Thoracic aorta (tissue), 2 donors: ENCODE measurements at places on chromosomes 12 and 14. TPM values are rescaled to one million over a fixed set of nuclear protein-coding genes. Genes with fewer than 3 reads are reported as not detected.
A peak's percentile ranks its signal among the peaks of the same experiment; 100 is the strongest.

The SYT10 gene
- not detected for total RNA-seq

The APOF gene
- total RNA-seq, result not detected

The RHOJ gene
- total RNA-seq, result 23.4 TPM

The SUSD6 gene
- 80.1 TPM for total RNA-seq

The BEGAIN gene
- 0.27 TPM for total RNA-seq

The CLEC6A gene
- not detected for total RNA-seq

The TCL1B gene
- total RNA-seq, result not detected

The TDP1 gene
- 11.2 TPM for total RNA-seq

The TSPAN19 gene
- total RNA-seq, result not detected

The LRFN5 gene
- total RNA-seq, result 4.7 TPM

The TAMALIN gene
- total RNA-seq, result 17.0 TPM

The SERPINA3 gene
- 140 TPM for total RNA-seq

DNA sequence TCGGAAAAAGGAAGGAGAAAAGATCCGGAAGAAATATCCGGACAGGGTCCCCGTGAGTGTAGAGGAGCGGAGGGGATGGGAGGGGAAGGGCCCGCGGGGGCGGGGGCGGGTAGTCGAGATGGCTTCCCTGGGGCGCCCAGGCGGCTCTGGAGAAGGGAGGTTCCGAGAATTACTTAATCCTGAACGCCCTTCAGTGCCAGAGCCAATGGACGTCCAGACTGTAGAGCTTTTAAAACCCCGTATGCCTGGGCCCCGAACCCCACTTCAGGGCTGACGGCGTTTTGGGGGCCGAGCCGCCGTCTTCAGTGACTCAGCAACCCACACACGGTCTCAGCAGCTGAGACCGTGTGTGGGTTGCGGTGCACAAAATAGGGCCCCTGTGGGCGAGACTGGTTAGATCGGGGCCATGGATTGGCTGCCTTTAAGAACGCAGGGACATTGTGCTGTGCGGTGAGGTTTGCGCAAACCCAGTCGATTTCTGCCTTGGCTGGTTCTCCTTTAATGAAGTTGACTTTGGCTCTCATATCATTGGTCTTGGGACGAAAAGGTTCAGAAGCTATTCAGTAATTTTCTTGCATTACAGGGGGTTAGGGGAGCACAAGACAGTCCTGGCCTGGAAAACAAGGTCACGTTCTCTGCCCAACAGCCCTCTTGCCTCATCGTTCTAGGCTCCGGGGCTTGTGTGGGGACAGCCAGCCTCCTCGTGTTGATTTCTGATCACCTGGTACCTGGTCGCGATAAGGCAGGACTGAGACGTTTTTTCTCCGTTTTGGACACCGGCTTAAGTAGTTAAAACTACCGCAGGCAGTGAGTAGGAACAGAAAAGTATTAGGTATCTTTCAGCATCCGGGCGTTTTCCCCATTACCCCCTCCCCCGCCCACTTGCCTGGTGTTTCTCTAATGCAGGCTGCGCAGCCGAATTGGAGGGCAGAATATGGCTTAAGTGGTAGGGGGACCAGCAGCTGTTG, 775 bp downstream of the GABARAPL1 start:
- peaks cover 6% of the 10 kb centered on the region for H3K36me3 ChIP-seq
- peaks cover 19% of the 10 kb centered on the region for H3K4me1 ChIP-seq
- no peaks in the 10 kb centered on the region for H3K27me3 ChIP-seq
- DNase-seq, result peak; percentile 49
- H3K4me3 ChIP-seq, result peak overlapping the region; percentile 98

GRCh38 chr14:56313789-56314188, 195.6 kb downstream of the PELI2 start:
- H3K4me3 ChIP-seq, result no peak overlapping the region
- H3K36me3 ChIP-seq, result no peaks in the 10 kb centered on the region
- H3K4me1 ChIP-seq, result peaks cover 42% of the 10 kb centered on the region
- no peak for DNase-seq

DNA sequence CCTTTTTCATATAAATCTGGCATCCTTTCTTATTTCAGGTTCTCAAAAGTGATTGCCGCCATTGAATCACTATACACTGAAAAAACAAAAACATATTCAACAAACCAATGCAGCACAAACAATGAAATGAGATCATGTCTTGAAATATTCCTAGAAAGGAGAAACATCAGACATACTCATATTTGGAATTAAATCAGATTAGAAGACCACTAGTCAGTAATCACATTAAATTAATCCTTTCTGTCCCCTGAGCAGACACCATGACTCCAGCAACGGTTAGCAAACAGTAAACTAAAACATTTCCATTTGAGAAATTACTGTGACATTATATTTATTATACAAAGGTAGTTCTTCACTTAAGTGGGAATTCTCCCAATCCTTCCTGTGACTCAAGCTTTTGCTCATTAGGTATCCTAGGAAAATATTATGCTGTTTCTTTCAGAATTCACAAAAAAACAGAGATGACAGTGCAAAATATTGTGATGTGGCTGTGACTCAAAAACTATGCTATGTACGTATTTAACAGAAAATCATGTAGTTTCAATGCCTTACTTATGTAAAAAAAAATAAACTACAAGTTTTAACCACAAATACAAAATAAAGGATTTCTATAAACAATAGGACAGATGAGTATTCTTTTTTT, 29.7 kb downstream of the CPNE8 start:
- no peak overlapping the region for H3K4me3 ChIP-seq
- H3K36me3 ChIP-seq, result no peaks in the 10 kb centered on the region
- no peaks in the 10 kb centered on the region for H3K27me3 ChIP-seq

- H3K36me3 ChIP-seq, result peaks cover 7% of the 10 kb centered on the region
- no peaks in the 10 kb centered on the region for H3K27me3 ChIP-seq
- no peak overlapping the region for H3K4me3 ChIP-seq
These were observed 15.0 kb downstream of the SRP54 start for GRCh38 chr14:34997762-34998161.

DNA sequence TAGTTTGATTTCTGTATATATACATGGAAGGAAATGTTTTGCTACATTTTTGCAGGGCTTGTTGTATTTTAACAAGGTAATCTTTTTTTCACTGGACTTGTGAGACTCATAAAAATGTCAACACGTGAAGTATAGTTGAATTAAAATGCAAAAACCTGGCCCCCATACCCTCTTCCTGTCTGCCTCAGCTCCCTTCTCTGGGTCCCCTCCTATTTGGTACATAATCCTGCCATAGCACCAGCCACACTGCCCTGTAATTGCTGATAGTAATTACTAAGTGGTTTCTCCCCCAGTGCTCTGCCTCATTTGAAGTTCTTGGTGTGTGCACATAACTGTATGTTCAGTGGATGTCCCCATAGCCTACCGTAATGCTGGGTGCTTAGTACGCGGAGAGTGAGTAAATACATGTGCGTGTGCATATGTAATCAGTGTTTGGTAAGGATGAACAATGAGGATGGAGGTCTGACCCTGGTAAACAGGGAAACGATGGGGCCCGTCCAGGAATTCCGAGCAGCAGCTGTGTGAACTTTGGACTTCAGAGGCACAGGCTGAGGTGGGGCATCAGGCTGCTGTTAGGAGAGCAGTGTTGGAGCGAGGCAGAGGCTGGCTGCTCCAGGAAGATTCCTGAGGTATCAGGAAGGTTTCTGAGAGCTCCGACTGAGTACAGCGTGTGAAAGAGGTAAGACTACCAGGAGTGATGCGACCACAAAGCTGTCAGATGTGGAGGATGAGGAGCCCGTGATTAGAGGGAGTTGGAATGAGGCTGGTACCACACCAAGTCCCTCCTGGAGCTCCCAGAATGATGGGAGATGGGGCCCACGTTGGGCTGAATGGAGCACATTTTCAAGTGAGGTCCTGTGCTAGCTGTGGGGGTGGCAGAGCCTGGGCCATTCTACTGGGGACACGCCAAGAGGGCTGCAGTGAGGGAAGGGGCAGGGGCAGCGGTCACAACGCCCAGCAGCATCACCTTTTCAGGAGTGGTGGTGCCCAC, 106.8 kb downstream of the PELI2 start:
- no peaks in the 10 kb centered on the region for H3K27me3 ChIP-seq
- H3K4me1 ChIP-seq, result peaks cover 18% of the 10 kb centered on the region
- H3K27ac ChIP-seq, result no peak overlapping the region
- DNase-seq, result no peak

DNA sequence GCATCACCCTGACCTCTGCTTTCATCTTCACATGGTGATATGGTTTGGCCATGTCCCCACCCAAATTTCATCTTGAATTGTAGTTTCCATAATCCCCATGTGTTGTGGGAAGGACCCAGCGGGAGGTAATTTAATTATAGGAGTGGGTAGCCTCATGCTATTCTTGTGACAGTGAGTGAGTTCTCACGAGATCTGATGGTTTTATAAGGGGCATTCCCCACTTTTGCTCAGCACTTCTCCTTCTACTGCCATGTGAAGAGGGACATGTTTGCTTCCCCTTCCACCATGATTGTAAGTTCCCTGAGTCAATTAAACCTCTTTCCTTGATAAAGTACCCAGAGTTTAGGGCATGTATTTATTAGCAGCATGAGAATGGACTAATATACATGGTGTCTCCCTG, 38.2 kb downstream of the TMBIM6 start:
- H3K36me3 ChIP-seq, result no peaks in the 10 kb centered on the region
- no peak for DNase-seq
- H3K4me1 ChIP-seq, result peaks cover 12% of the 10 kb centered on the region

- H3K4me1 ChIP-seq, result peaks cover 15% of the 10 kb centered on the region
- H3K27ac ChIP-seq, result no peak overlapping the region
- H3K36me3 ChIP-seq, result peaks cover 24% of the 10 kb centered on the region
- no peak overlapping the region for H3K4me3 ChIP-seq
These were observed 12.5 kb downstream of the GNS start for GRCh38 chr12:64746663-64747062.

- H3K4me1 ChIP-seq, result peaks cover 59% of the 10 kb centered on the region
- H3K4me3 ChIP-seq, result no peak overlapping the region
- DNase-seq, result no peak
- H3K27me3 ChIP-seq, result no peaks in the 10 kb centered on the region
- H3K27ac ChIP-seq, result no peak overlapping the region
These were observed 55.6 kb downstream of the CLIP1 start for GRCh38 chr12:122366685-122367475.

DNA sequence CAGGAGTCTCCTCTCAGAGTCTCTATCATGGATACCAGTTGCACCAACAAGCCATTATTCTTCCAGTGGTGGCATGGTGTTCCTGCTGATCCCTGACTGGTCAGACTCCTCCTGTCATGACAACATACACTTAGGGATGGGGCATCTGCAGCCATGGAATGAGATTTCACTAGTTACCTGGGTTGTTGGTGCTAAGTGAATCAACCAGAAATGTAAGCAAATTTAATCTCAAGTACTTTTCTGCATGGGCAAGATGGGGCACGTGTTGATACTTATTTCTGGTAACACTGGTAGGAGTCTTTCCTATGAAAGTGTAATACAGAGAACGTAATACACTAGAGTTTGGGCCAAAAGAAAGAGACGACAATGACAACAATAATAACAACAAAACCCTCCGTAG, 211.5 kb upstream of the FOXN3 start:
- no peaks in the 10 kb centered on the region for H3K36me3 ChIP-seq
- H3K4me1 ChIP-seq, result no peaks in the 10 kb centered on the region
- H3K4me3 ChIP-seq, result no peak overlapping the region
- H3K27me3 ChIP-seq, result no peaks in the 10 kb centered on the region
- H3K27ac ChIP-seq, result no peak overlapping the region

GRCh38 chr14:75090353-75090752, 20.9 kb downstream of the ZC2HC1C start:
- peaks cover 37% of the 10 kb centered on the region for H3K36me3 ChIP-seq
- DNase-seq, result no peak
- H3K4me1 ChIP-seq, result no peaks in the 10 kb centered on the region
- H3K4me3 ChIP-seq, result no peak overlapping the region
- no peak overlapping the region for H3K27ac ChIP-seq

GRCh38 chr14:102805941-102806340, 28.7 kb downstream of the TRAF3 start:
- no peak overlapping the region for H3K27ac ChIP-seq
- H3K4me3 ChIP-seq, result no peak overlapping the region
- no peaks in the 10 kb centered on the region for H3K27me3 ChIP-seq
- no peak for DNase-seq
- no peaks in the 10 kb centered on the region for H3K4me1 ChIP-seq

GRCh38 chr12:25882266-25882665, 76.2 kb upstream of the RASSF8 start:
- H3K27me3 ChIP-seq, result no peaks in the 10 kb centered on the region
- no peak overlapping the region for H3K4me3 ChIP-seq
- DNase-seq, result no peak
- H3K27ac ChIP-seq, result no peak overlapping the region
- H3K36me3 ChIP-seq, result no peaks in the 10 kb centered on the region

DNA sequence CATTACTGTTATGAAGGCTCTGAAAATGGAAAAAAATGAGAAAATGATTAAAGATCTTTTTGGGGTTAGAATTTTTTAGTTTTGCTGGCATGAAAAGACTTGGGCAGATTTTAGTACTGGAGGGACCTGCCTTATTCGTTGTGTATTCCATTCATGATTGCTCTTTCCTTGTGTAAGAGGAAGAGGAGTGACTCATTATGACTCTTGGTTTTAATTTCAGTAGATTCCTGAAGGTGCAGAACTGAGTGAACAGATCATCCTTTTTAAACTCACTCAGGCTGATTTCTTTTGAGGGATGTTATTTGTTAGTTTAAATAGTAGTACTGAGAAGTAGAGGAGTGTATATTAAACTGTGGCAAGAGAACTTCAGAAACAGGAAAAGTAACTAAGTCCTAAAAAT, 41.6 kb downstream of the AKAP6 start:
- H3K27ac ChIP-seq, result no peak overlapping the region
- no peak for DNase-seq
- H3K27me3 ChIP-seq, result no peaks in the 10 kb centered on the region
- peaks cover 24% of the 10 kb centered on the region for H3K4me1 ChIP-seq
- H3K36me3 ChIP-seq, result no peaks in the 10 kb centered on the region
- no peak overlapping the region for H3K4me3 ChIP-seq

GRCh38 chr12:19200261-19200660, 70.7 kb downstream of the PLEKHA5 start:
- no peak overlapping the region for H3K4me3 ChIP-seq
- H3K27ac ChIP-seq, result no peak overlapping the region
- no peak for DNase-seq
- peaks cover 2% of the 10 kb centered on the region for H3K4me1 ChIP-seq
- H3K36me3 ChIP-seq, result no peaks in the 10 kb centered on the region

- no peaks in the 10 kb centered on the region for H3K36me3 ChIP-seq
- H3K27me3 ChIP-seq, result no peaks in the 10 kb centered on the region
- no peak overlapping the region for H3K27ac ChIP-seq
- no peak for DNase-seq
These were observed 15.7 kb upstream of the DLK1 start for GRCh38 chr14:100710826-100711462.

DNA sequence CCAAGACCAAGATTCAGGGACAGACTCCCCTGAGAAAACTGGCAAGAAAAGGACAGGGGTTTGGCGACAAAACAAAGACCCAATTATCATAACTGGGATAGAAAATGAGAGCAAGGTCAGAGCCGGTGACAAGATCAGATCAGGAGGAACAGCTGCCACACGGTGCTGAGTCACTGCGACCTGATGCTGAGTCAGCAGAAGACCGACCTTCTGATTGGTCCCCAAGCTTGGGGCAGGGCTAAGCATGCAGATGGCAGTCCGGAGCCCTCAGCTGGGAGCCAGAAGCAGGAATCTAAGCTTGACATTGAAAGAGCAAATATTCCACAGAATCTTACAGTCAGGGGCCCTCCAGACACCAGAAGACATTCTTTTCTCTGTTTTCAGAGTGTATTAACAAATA, 19.1 kb upstream of the ARMH4 start:
- no peaks in the 10 kb centered on the region for H3K27me3 ChIP-seq
- peak overlapping the region; percentile 35 for H3K4me3 ChIP-seq
- H3K36me3 ChIP-seq, result no peaks in the 10 kb centered on the region
- peak; percentile 30 for DNase-seq
